Ascending aorta (tissue), 2 donors: ENCODE measurements at places on chromosomes 16 and 17. TPM values are rescaled to one million over a fixed set of nuclear protein-coding genes. Genes with fewer than 3 reads are reported as not detected.

The CYBC1 gene
- total RNA-seq, result 124 TPM

The TBC1D3H gene
- not detected for total RNA-seq

The ARL4D gene
- total RNA-seq, result 3.3 TPM

The GNAO1 gene
- 0.53 TPM for total RNA-seq

The HSD11B2 gene
- 2.4 TPM for total RNA-seq

The PRAC2 gene
- total RNA-seq, result not detected

The KRT36 gene
- not detected for total RNA-seq

The TP53TG3F gene
- total RNA-seq, result not detected

The SOX15 gene
- total RNA-seq, result not detected

The KLHL10 gene
- total RNA-seq, result not detected

The CBFA2T3 gene
- total RNA-seq, result 32.8 TPM

The KRT9 gene
- total RNA-seq, result not detected

The TNFRSF17 gene
- total RNA-seq, result not detected

The SSTR5 gene
- total RNA-seq, result not detected

The ANKRD40CL gene
- not detected for total RNA-seq

The KRTAP1-1 gene
- not detected for total RNA-seq

The HS3ST4 gene
- not detected for total RNA-seq

The FGF11 gene
- 0.32 TPM for total RNA-seq

The DOC2A gene
- not detected for total RNA-seq

The TSPAN10 gene
- not detected for total RNA-seq

The CCT6B gene
- not detected for total RNA-seq

The CSH2 gene
- total RNA-seq, result not detected

The GLP2R gene
- total RNA-seq, result not detected

The TMED6 gene
- total RNA-seq, result not detected

The ITGB3 gene
- 71.3 TPM for total RNA-seq

The ANTKMT gene
- total RNA-seq, result 105 TPM

The CCL8 gene
- total RNA-seq, result not detected

The KCNH6 gene
- not detected for total RNA-seq

The SHPK gene
- total RNA-seq, result 0.32 TPM

The CA7 gene
- total RNA-seq, result not detected

The SMG1 gene
- 48.3 TPM for total RNA-seq

The MMP28 gene
- total RNA-seq, result 44.6 TPM

The HBM gene
- not detected for total RNA-seq

The TUBB3 gene
- total RNA-seq, result 2.3 TPM

The ESRP2 gene
- not detected for total RNA-seq

The ANKFN1 gene
- not detected for total RNA-seq

The GNGT2 gene
- total RNA-seq, result not detected

The MYO15A gene
- 2.0 TPM for total RNA-seq

The DLX3 gene
- 1.6 TPM for total RNA-seq

The TBC1D3 gene
- total RNA-seq, result not detected
